Activated CD8-positive, alpha-beta memory T cell treated with anti-CD3 and anti-CD28 coated beads, Interleukin-2, amount 50 U/mL, for 4 hours (primary cell): ENCODE measurements at places on chromosomes 4 and X.

DNA sequence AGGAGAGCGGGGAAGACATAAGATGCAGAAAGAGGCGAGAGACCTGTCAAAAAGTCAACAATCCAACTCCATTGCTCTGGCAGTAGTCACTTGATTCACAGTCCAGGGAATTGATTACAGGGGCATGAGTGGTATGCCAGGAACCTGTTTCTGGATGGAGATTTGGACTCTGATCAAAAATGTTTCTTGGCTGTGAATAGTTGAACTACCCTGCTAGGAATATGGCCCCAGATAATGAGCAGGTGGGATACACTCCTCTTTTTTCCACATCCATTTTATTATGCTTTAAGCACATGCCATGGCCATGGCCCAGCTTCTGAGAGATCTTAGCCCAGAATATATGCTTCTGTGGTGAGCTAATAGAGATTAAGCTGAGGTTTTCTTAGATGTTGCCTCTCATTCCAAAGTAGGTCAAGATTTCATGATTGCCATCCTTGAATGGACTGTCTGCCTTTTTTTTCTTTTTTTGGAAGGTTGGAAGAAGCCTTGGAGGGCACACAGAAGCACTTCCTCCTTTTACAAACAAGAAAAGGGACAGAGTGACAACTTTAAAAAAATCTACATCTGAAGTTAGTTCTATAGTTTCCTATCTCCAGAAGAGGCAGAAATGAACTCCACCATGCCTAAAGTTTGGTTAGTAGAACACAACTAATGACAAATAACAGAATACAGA lies 121.9 kb downstream of the KIT start:
- no peak for DNase-seq

DNA sequence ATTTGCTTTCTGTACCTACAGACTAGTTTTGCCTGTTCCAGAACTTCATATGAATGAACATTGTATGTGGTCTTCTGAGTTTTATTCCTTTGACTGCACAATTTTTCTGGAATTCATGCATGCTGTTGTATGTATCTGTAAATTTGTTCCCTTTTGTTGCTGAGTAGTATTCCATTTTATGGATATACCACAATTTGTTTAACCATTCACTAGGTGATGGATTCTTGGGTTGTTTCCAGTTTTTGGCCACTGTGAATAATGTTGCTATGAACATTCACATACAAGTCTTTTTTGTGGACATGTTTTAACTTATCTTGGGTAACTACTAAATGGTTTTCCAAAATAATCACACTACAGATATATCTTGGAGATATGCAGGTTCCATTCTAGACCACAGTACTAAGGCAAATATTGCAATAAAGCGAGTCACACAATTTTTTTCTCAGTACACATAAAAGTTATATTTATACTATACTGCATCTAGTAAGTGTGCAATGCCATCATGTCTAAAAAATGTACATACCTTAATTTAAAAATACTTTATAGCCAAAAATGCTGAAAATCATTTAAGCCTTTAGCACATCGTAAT lies 58.7 kb downstream of the TSPAN5 start:
- no peak for DNase-seq

DNA sequence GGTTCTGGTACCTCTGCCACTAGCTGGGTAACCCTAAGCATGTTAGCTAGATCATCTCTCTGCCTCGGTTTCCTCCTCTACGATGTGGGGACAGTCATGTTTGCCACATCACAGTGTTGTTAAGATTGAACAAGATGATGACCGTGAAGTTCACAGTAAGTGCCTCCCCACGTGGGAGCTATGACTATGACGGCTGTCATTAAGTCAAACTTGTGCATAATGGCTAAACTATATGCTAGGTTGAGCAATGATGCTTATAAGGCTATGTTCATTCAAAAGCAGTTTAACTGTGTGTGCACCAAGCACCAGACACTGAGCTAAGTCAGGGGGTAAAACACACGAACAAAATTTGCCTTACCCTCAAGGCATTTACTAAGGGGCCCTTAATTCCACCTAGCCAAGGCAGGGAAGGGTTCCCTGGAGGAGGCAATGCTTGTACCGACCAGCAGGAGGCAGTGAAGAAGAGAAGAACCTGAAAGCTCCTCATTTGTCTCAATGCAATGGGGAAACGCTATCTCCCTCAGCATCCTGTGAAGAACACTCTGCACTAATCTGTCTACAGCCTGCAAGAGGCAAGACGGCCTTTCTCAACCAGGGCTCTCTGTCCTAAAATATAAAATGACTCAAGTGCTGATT lies 52.9 kb downstream of the MAP7D2 start:
- no peak for DNase-seq

DNA sequence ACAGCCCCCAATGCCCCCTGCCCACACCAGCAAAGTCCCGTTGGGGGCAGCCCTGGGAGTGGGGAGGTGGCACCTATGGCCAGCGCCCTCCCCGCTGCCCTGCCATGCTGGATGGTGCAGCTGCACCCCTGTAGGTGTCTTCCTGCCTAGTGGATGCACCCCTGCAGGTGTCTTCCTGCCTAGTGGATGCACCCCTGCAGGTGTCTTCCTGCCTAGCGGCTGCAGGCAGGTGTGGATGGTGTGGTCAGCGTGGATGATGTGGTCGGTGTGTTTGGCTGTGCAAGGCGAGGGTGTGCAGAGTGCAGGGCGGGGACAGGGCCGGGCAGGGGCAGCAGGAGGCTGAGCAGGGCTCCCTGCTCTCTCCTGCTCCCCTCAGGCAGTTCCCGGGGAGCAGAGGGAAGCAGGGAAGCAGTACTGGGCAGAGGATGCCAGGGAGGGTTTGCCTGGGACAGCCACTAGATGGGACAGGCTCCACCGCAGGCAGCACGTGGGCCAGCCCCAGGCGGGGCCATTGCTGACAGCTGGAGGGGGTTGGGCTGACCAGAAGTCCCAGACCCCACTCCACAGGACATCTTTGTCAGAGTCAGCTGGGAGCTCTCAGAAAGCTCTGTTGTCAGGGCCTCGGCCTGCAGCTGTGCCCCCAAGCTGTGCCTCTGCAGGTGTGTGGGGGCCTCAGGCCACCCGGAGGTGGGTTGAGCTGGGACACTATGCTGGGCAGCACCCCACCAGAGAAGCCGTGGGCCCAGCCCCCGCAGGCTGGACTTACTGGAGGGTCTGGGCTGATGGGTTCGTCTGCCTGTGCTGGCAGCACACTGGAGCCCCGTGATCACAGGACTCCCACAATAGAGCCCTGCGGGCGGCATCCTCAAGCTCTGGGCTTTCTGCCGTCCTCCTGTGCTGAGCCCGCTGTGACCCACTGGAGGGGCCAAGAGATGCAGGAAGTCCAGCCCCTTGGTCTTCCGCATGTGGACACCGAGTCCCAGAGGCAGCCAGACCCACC lies 23.7 kb downstream of the DOK7 start:
- no peak for DNase-seq

DNA sequence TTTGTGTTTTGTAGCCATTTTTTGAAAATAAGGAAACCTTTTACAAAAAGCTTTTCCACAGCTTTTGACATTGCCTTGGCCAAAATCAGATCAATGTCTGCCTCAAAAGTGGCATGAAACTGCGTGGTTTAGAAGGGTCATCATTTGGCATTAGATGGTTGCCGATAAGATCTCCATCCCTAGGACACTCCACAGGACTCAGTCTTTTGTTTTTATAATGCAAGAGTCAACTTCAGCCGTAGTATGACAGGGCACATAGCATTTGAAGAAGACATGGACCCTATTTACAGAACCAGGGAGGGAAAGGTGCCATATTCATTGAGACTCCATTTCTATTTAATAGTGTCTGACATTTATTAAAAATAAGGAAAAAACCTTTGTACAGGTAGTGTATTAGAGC lies 1.3 kb downstream of the RTL8A start:
- DNase-seq, result no peak

DNA sequence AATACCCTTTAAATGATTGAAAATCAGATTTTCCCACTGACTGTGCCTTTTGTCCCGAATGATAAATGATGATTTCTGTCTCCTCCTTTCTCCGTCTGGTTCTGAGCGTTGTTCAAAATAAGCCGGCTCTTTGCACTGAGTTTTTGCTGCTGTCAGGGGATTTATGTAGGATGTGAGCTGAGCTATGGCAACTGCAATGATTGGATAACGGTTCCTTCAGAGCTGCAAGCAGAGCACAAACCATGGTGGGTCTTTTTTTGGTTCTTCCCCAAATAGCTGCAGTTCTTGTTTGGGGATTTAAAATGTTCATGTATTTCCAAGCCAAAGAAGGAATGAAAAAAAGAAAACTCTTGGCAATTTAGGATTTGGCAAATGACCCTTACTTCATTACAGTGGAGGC lies 124.5 kb upstream of the CASK start:
- DNase-seq, result no peak

DNA sequence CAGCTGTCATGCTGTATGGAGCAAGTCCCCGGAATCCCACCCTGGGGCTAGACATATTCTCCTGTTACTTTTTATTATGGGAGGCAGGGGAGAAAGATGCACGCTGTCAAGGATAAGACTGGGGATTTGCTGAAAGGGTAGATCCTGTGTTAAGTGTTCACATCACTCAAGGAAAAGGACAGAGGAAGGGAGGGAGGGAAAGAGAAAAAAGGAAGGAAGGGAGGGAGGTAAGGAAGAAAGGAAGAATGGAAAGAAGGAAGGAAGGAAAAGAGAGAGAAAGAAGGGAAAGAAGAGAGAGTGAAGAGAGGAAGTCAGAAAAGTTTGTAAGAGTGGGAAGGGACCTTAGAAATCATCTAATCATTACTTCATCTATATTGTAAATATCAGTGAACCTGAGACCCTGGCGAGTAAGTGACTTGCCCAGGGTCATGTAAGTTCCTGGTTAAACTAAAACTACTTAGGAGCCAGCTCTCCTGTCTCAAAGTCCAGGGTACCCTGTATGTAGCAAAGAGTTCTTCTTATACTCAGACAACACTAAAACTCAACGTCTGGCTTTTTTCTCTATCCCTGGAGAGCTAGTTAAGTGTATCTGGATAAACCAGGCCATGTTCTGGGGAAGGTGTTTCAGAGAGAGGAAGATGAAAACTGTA lies 47.2 kb upstream of the MSX1 start:
- no peak for DNase-seq

GRCh38 chrX:71859637-71860036 lies 51.0 kb upstream of the NHSL2 start:
- DNase-seq, result no peak

DNA sequence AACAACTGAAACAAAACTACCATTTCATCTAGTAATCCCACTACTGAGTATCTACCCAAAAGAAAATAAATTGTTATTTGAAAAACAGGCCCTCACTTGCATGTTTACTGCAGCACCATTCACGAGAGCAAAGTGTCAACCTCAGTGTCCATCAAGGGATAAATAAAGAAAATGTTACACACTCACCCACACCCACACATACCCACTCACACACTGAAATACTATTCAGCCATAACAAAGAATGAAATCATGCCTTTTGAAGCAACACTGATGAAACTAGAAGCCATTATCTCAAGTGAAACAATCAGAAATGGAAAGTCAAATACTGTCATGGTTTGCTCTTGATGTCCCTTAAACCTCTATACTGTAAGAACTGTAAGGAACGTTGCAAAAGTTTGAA lies 44.8 kb upstream of the CLNK start:
- DNase-seq, result no peak

- DNase-seq, result no peak
These were observed 100.7 kb upstream of the AMOT start for GRCh38 chrX:112941209-112941837.

GRCh38 chr4:174835536-174835935 lies 6.5 kb upstream of the GLRA3 start:
- no peak for DNase-seq

GRCh38 chrX:100995469-100995868 lies 26.0 kb downstream of the ARL13A start:
- DNase-seq, result no peak

DNA sequence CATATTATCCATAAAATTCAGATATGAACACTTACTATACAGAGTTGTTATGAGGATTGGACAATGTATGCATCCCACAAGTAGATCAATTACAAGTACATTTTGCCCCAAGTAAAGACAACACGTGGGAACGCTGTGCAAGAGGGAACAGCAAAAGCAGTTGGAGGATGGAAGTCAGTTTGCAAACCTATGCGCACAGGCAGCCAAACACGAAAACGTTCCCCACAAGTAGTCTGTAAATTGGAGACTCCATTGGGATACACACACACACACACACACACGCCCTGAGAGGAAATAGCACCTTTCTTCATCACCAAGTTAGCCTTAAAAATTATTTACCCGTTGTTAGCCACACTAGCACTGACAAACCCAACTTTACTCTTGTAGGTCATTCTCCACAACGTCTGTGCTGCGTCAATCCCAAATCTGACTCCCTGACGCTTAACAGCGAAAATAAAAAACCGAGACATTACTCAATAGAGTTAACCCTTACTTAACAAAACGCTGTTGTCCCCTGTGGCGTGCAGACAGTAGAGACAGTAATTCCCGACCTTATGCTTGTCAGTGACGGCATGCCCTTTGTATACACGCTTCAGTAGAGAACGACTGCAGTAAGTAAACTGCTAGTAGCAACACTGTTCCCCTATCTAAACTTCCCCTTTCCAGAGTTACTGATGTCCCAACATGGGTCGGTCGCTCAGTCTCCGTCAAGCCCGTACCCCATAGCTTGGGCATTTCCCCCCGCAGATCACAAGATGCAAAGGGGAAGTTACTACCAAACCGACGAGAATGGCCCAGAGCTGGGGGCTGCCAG lies 730 bp downstream of the MANBA start:
- DNase-seq, result no peak

DNA sequence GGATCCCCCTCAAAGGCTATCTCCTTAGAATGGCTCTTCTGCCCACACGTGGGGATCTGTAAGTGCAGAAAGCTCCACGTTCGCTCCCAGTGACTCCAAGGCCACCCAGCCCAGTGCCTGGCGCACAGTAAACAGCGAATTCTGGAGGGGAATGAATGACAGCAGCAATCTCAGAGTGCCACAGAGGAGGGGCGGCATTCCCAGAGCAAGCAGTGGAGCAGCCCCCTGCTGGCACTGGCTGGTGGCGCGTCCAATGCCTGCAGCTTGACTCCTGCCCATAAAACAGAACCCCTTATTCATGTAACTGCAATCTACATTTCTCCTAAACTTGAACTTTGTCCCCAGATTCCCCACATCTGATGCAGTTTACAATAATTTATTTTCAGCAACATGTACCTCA lies 6.9 kb upstream of the HELT start:
- peak; percentile 25 for DNase-seq

GRCh38 chrX:108447303-108447702 lies 7.7 kb downstream of the COL4A5 start:
- no peak for DNase-seq

DNA sequence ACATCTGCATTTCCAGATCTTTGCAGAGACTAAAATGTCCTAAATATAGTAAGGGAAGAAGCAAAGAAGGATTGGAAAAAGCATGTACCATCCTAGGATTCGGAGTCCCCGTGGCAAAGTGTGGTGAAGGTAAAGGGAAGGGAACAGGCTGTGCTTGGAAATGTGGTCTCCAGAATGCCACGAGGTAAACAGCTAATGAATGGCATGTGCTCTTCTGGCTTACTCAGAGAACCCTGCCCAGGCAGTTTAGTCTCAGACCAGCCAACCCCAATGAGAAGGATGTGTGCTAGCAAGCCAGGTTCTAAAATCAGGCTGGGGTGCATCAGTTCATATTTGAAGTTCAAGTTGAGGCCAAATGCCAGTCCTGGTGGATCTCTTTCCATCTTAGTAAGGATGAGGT lies 113.1 kb downstream of the RS1 start:
- no peak for DNase-seq

GRCh38 chrX:11437642-11438379 lies 144.6 kb downstream of the AMELX start:
- DNase-seq, result no peak

GRCh38 chr4:25696409-25696808 lies 40.8 kb downstream of the SLC34A2 start:
- no peak for DNase-seq

- DNase-seq, result no peak
These were observed 3.0 kb downstream of the STARD8 start for GRCh38 chrX:68650491-68650890.
